AML-193 (cell line): ENCODE measurements at places on chromosomes 4 and X.

DNA sequence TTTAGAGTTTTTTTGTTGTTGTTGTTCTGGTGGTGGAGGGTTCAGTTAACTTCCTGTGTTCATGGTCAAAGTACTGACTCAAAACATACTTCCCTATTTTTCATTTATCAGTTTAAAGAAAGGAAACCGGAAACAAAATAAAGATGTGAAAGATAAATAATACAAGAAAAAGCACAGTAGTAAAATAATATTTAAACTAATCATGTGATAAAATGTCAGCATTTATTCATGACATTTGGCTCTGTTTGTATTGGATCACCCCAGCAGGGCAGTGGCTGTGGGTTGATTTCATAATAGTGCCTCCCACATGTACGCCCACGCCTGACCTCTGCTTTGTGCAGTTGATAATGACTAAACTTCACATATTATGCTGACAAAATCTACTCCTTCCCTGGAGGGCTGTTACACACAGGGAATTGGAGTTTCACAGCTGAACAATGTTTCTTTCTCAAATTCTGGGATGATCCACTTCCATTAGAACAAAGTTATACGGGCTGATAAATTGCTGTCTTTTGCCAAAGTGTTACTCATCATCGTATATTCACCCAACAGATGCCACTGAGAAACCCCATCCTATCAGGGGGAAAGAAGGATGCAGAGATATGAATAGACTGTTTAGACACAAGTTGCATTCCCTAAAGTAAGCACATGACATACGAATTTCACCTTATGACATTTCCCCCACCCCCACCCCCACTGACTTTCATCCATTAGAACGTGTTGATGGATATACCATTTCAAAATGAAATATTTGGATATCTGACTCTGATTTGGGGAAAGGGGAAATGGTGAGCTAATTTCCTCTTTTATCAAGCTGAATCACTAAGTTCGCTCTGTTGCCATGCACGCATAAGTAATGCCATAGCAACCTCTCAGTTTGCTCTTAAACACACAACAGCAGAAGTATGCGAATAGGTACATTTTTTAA, 48.3 kb downstream of the AMELX start:
- no peak for DNase-seq

DNA sequence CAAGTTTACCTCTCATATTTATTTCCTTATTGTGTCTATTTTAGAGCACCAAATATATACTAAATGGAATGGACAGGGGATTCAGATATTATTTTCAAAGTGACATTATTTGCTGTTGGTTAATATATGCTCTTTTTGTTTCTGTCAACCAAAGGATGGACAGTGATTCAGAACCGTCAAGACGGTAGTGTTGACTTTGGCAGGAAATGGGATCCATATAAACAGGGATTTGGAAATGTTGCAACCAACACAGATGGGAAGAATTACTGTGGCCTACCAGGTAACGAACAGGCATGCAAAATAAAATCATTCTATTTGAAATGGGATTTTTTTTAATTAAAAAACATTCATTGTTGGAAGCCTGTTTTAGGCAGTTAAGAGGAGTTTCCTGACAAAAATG, 6.2 kb downstream of the FGB start:
- DNase-seq: no peak

DNA sequence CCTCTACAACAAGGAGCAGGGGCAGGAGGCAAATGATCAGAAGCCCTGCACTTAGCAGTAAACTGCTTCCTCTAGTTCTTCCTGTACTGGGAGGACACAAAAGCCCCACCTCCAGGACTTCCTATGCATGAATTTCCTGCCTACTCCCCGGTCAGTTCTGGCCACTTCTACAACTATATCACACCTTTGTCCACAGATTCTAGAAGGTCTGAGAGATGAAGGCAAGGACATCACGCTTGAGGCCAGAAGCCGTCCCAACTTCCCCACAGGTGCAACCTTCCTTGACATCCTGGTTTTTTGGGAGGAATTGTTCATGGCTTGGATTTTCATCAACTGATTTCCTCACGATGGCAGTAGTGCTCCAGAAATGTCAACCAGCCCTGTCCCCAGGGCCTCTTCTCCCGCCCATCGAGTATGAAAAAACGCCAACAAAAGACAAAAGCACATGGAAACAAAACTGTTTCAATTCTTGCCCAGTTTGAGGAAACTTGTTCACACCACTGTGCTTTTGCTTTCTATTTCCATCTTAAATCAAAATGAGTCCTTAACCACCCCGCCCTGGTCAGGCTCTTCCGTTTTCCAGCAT, 206.5 kb upstream of the STK26 start:
- DNase-seq: peak; percentile 68

DNA sequence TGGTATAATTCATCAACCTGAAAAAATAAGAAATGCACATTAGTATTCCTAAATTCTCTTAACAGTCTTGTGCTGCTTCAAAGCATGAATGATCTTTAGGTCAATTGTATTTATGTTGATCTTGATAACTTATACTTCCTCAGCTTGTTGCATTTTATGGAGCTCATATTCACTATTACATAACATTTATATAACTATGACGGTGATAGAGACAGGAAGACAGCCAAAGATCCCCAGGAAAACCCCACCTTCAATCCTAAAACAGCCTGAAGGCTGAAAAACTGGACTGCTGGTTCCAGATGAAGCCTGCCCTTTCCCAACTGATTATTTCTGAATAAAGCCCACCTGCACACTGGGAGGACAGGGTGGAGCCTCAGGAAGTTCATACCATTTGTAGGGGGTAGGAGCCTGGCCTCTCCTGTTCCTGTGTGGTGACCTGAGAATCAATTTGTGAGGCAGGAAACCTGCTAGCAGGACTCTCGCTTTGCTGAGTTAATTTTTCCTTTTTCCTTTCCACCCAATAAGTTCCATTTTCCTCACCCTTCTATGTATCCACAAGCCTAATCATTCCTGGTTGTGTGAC, 30.5 kb downstream of the MAGEC1 start:
- no peak for DNase-seq
